ENCODE measurements at places on chromosomes 11 and 22.

- no peak for DNase-seq
Measured at GRCh38 chr11:14376920-14377319, 17.9 kb upstream of the RRAS2 start.

- no peak for DNase-seq
Measured at GRCh38 chr22:46202897-46203600, 47.0 kb downstream of the CDPF1 start.

- no peak for DNase-seq
Measured at GRCh38 chr11:78820741-78821140, 246.1 kb upstream of the NARS2 start.

DNA sequence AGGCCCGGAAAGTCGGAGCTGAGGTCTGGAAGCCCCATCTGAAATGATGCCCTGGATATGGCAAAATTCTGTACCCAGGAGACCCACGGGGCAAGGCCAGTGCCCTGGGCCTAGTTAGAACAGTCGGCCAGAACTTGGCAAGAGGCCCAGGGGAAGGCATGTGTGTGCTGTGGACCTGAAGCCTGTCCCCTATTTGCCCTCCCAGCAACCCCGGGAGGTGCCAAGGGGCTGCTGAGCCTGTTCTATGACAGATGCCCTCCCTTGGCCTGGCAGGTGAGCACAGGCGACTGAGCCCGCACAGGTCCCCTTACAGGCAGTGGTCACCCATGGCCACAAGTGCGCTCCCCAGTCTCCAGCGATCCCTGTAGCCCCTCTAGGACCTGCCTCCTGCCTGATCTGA is 51.7 kb downstream of the NAT10 start:
- DNase-seq = no peak

GRCh38 chr22:19962246-19962908 is 20.8 kb upstream of the TXNRD2 start:
- no peak for DNase-seq

DNA sequence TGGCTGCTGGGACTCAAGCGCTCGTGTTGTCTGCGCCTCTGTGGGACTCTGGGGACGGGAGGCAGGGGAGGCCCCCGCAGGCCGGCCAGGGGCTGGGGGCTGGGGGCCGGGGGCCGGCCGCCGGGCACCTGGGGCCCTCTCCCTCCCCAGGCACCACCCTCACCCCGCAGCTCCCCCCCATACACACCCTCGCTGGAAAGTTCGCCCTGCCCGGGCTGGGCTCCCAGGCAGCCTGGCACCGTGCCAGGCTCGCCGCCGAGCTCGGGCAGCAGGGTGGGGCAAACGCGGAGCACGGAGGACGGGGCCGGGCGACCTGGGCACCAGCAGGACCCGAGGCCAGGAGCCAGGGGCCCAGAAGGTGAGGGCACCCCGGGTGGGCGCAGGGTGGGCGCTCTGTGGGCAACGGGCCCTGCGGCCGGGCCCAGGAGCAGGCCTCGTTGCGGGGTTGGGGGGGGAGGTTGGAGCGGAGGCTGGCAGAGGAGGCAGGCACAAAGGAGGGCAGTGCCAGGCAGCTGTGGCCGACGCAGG is 76.7 kb upstream of the WNT7B start:
- DNase-seq = peak; percentile 31

DNA sequence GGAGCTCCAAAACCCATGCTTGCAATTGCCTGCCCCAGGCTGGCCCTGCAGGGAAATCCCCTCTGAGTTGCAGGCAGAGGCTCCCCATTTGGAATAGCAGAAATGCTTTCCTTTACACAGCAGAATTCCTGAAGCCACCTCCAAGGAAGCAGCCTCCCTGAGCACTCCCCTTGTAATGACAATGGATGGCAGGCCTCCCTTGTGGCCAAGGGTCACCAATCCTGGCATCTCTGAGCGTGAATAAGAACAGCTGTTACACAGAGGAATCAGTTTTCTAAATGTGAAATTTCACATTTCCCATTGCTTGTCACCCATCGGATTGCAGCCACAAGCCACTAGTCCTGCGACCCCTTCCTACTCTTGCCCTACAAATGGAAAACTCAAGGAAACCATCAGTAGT is 107.6 kb downstream of the GALNT18 start:
- no peak for DNase-seq

DNA sequence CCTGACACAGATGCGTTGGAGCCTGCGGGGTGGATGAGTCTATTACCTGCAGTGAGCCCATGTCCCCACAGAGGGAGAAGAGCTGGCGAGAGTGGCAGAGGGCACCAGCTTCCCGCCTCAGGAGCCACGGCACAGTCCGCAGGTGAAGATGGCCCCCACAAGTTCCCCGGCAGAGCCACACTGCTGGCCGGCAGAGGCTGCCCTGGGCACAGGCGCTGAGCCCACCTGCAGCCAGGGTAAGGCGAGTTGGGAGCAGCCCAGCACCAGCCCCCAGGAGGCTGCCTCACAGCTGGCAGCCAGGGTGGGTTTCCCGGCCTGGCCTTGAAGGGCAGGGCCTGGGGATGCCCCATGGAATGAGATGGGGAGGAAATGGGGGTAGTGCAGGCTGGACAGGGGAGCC is 5.2 kb upstream of the SUSD2 start:
- no peak for DNase-seq

DNA sequence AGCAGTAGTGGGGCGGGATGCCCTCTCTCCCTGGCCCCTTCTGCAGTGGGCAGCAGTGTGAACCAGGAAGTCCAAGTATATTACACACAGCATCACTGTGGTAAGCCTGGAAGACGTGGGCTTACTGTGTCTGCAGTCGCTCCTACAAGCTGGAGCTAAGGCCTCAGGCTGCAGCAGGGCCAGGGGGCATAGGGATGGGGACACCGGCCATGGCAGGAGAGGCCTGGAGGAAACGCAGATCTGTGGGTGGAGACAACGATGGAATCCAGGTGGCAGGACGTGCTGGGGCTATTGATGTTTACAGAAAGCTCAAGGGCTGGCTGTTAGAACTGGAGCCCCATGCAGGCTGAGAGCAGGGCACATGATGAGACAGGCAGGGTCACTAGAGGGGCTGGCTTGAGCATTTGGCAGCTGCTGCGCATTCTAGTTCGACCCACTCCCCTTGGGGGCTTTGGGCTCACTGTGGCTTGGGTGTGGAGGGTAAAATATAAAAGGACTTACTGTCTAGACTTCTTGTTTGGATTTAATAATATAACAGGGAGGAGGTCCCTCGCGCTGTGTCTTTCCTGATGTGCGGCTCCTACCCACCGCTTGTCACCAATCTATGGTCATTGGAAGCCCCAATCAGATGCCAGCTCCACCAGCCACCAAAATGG is 539.5 kb downstream of the TBC1D22A start:
- DNase-seq = no peak

GRCh38 chr11:33543823-33544222 is 156.8 kb downstream of the C11orf91 start:
- DNase-seq = no peak

All from stimulated activated CD8-positive, alpha-beta memory T cell treated with anti-CD3 and anti-CD28 coated beads, Interleukin-4, amount 100 ng/mL, for 1 hour (primary cell).